ENCODE measurements at places on chromosomes 11 and 22. TPM values are rescaled to one million over a fixed set of nuclear protein-coding genes. Genes with fewer than 3 reads are reported as not detected.

DNA sequence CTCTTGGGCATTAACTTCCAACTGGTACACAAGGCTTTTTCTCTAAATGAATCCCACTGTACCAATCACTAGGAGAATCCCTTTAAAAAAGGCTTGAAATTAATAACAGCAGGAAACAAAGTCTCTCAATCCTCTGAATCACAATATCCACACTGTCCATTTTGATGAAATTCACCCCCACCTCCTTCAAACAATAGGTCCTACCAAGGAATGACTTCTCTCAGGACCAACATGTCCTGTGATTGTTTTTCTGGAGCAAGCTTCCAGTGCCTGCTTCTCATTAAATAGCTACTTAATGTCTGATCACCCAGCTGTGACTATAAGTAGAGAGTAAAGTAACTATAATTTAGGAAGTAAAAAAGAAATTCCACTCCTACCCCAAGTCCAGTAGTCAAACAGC, 13.1 kb downstream of the NUMA1 start:
- no peak for DNase-seq

DNA sequence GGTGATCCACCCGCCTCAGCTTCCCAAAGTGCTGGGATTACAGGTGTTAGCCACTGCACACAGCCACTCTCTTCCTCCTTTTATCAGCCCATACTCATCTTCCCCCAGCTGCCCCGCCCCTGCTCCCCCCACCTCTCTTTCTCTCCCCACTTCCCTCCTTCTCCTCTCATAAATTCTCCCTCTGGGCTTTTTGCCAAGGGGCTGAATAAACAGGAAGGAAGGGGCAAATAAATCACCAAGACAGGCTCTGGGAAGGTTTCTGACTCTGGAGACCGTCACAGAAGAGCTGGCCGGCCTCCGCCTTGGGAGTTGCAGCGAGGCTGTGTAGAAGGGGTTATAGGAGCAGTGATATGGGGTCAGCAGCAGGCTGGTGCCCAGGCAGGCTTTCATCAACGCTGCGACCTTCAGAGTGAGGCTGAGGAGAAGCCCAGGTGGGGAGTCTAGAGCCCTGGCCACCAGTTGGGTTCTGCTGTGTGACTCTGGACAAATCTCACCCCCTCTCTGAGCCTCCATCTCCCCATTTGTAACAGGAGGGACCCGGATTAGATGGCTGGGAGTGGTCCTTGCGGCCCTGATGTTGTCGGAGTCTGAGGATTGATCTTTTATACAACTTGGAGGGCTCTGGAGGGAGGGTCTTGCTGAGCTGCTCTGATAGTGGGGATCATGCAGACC, 62.6 kb upstream of the RASD2 start:
- DNase-seq, result no peak

DNA sequence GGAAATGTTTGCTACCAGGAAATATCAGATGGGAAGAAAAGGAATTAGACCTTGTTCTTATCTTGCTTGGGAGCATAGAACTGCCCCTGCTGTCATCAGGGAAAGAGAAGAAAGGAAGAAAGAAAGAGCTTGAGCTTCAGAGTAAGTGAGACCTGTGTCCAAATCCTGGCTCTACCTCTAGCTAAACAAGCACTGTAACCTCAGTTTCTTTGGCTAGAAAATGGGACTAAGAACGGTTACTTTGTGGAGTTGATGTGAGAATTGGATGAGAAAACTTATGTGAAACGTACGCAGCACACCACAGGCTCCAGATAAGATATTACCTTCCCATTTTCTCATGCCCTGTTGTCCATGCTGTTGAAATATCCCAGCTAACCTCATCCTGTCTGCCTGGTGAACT, 57.1 kb upstream of the CREB3L1 start:
- no peak for DNase-seq

DNA sequence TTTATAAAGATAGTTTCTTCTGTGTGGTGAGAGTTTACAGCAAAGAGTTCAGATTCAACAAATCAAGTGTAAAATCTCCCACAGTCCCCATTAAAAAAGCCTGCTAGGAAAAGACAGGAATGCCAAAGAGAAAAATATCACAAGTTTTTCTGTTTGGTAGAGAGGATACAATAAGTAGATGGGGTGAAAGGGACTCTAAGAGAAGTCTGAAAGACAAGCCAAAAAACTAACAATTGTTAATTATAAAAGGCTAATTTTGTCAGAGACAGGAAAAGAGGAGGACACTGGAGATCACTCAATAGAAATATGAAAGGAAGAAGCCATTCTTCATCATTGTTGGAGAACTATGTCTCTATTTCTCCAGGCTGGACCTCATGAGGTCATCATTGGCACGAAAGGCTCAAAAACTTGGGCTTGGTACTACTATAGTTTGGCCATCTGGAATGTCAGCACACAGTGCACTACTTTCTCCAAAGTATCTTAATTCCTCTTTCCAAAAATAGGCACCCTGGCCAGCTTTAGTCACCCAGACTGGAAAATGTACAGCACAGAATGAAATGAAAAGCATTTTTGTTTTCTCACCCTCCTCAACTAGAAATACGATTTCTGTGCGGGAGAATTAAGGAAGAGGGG, 531 bp upstream of the SOX6 start:
- DNase-seq, result no peak

GRCh38 chr11:113593698-113594308, 112.3 kb downstream of the TMPRSS5 start:
- no peak for DNase-seq

- no peak for DNase-seq
Observed at GRCh38 chr11:106421676-106422292, 344.3 kb downstream of the AASDHPPT start.

DNA sequence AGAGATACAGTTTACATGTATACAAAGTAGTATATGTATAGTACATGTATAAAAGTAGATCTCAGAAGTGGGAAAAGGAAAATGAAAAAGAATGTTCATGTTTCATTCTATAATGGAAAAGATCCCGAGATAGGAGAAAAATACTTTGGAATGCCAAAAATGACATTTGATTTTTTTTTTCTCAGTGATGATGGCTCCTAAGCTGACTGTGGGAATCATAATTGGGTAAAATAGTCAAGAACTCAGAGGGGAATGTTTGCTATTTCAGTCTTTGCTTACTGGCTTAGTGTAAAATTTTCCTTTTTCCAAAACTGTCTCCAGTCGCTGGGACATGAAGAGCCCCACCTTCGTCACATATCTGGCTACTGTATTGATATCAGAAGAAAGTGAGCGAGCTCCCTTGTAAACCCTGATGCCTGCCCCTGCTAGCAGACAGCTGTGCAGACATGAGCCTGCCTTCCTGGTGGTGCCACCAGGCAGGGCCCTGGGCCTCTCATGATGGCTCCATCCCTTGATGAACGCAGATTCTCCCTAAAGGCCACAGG, 944.6 kb downstream of the NTM start:
- no peak for DNase-seq

- no peak for DNase-seq
Observed at GRCh38 chr11:73177380-73177777, 35.3 kb upstream of the FCHSD2 start.

- DNase-seq, result no peak
Observed at GRCh38 chr11:14237444-14237961, 121.5 kb downstream of the RRAS2 start.

DNA sequence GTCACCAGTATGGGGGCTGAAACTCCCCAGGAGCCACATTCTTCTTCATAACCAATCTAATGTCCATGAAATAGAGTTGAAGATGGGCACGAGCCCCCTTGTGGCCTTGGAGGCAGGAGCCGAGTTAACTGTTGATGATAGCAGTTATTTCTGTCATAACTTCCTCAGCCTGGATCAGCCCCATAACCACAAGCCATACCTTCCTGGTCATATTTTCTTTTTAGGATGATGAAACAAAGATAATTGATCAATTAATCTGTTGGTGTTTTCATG, 65.0 kb upstream of the TTC12 start:
- no peak for DNase-seq

The SCN3B gene
- total RNA-seq, result 3.6 TPM

The OR51B4 gene
- not detected for total RNA-seq

The BDNF gene
- 0.07 TPM for total RNA-seq

The TRIM29 gene
- total RNA-seq, result not detected

The OR5B21 gene
- not detected for total RNA-seq

All from neural crest cell (in vitro differentiated cells).